ENCODE measurements at places on chromosomes 3 and 15.

- DNase-seq = no peak
Measured at GRCh38 chr3:60708191-60708975, 542.9 kb downstream of the FHIT start.

GRCh38 chr3:48222616-48223513 is at the start of gene CAMP:
TSS of gene CAMP (plus strand) at chr3:48223495. CDS start at chr3:48223512, 17 bp downstream.
- DNase-seq = no peak

GRCh38 chr3:130905551-130905950 is 11.7 kb downstream of the ATP2C1 start:
- no peak for DNase-seq

DNA sequence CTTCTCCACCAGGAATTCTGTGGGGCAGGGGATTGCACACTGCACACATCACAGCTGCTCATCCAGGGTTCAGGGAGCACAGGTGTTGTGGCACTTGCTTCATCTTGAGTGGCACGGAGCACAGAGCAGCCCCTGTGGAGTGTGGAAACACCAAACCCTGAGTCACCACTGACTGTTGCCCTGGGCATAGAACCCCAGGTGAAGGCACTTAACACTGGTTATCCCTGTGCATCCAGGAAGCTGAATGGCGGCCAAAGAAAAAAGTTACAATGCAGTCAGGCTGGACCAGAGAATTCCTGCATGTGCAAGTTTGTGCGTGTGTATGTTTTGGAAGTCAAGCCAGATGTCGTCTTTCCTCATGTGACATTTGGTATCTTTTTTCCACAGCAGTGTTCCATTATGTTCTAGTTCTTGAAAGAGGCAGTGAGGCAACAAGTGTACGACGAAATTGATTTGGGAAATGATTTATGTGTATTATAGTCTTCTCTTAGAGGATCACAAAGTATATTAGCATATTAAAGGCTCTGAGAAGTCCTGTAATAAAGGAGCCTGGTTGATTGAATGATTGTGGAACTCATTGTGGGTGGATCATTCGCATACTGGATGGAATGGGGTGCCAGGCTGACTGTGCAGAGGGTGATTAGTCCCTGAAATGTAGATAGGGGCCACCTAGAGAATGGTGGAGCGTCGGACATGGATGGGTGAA is 292.3 kb downstream of the TLE3 start:
- DNase-seq = no peak

GRCh38 chr3:151434151-151434890 is 26.5 kb downstream of the IGSF10 start:
- DNase-seq = no peak

DNA sequence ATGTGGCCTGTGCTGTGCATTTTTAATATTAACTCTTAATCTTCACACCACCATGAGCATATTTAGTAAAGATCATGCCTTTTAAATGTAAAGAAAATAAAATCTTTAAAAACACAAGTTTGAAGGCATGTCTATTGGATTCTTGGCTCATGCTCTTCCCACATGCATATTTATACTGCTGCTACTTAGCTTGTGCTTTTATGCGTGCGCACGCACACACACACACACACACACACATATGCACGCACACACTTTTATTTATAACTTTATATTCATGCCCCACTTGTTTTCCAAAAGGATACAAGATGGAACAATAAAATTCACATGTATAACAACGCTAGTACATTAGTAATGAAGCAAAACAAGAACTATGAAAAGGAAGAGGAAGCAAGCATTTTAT is 36.1 kb upstream of the ZPLD1 start:
- DNase-seq = no peak

GRCh38 chr3:55207744-55208143 is 279.4 kb downstream of the WNT5A start:
- DNase-seq = no peak

DNA sequence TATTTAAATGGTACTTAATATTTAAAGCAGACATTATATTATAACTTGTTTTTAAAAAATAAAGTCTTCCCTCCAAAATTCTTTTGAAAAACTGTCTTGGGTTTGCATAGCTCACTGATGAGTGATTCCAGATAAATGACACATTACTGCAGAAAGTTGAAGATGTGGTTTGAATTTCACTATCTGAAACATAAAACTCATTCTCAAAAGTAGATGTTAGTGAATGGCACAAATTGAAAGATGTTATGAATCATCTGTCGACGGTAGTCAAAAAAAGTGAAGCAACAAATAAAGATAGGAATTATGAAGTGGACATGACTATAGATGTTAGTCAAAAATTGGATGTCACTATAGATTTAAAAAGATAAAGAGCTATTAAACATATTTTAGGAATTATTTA is 280.5 kb downstream of the GAP43 start:
- no peak for DNase-seq

DNA sequence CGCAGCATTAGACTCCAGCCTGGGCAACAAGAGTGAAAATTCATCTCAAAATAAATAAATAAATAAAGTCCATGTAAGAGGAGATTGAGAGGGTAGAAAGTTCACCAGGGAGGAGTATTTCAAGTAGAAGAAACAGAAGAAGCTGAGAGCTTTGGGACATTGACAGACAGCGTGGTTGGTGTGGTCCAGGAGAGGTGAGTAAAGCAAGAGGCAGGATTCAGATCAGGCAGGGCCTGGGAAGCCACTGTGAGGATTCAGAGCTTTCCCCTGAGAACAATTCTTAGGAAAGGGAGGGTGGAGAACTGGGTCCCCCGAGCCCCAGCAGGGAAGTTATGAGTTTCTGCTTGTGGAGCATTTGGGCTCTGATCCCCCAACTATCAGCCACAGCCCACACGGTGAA is 54.2 kb upstream of the AMOTL2 start:
- no peak for DNase-seq

- DNase-seq = no peak
Measured at GRCh38 chr3:32157600-32158264, 51.3 kb downstream of the GPD1L start.

GRCh38 chr3:71285086-71285485 is 298.4 kb downstream of the FOXP1 start:
- DNase-seq = no peak

GRCh38 chr3:171375666-171376595 is 84.3 kb downstream of the TNIK start:
- DNase-seq = no peak

DNA sequence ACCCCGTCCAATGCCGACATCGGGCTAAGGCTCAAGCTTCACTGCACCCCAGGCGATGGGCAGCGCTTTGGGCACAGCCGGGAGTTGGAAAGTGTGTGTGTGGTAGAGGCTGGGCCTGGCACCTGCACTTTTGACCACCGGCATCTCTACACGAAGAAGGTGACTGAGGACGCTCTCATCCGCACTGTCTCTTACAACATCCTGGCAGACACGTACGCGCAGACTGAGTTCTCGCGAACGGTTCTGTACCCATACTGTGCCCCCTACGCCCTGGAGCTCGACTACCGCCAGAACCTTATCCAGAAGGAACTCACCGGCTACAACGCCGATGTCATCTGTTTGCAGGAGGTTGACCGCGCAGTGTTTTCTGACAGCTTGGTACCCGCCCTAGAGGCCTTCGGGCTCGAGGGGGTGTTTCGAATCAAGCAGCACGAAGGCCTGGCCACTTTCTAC is 1.0 kb downstream of the PDE12 start:
- no peak for DNase-seq

DNA sequence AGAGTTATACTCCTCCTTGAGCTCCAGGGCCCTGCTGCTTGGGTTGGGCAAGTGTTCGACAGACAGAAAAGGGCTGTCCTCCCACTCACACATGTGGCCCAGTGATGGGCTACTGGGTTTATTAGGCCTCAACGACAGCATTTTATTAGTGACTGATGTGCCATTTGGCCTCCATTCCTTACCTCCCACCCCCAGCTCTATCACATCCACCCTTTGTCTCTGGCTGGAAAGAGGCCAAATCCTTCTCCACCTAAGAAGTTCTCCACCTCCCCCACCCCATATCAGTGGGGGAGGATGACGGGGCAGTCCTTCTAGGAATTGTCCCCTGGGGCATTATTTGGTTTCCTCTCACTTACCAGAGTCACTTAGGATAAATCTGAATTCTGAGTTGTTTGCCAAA is 57.1 kb upstream of the WNT5A start:
- DNase-seq = no peak

DNA sequence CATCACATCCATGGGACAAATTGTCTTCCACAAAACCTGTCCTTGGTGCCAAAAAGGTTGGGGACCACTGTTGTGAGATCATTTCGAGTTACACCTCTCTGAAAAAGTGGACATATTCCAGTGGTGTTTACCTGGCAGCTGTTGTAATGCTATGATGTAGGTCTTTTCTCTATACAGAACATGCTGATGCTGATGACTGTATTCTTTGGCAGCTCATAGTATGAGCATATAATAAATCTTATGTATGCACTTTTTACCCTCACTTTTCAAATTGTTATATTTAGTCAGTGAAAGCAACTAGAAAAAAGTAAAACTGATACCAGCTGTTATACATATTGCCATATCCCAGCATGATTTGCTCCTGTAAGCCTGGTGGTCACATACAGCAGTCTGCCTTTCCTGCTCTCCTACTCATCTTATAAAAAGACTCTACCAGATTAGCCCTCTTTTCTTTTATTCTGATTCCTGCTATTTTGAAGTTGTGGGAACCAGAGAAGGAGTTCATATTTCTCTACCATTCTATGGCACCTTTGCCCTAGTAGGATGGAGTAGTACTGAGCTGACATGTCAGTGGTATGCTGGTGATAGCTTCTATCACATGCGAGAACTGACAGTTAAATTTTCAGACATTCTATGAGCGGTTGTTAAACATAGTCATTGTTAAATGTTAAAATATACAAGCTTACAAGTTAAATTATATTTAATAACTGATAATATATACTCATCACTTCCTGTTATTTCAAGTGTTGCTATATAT is 128.7 kb downstream of the FNDC3B start:
- DNase-seq = no peak

- no peak for DNase-seq
Measured at GRCh38 chr3:34783876-34784275, 855.4 kb upstream of the ARPP21 start.

- DNase-seq = no peak
Measured at GRCh38 chr3:28207000-28207733, 34.3 kb upstream of the CMC1 start.

GRCh38 chr3:66629150-66629981 is 128.5 kb upstream of the LRIG1 start:
- DNase-seq = no peak

DNA sequence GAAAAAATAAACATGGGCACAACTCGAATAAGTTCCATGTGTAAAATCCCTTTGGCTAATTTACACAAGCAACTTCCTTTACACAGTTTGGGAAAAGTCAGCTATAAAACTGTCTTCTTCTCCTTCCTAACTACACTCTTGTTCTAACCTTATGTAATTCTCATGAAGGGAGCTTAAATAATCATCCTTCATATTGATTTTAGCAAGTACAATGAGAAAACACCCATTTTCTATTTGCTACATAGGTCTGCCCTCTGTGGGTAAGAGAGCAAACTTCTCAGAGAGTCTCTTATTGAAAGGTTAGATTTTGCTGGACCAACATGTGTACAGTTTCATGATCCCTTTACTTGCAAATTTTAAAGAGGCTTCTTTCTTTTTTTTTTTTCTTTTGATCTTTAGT is 398.5 kb downstream of the ROBO1 start:
- no peak for DNase-seq

DNA sequence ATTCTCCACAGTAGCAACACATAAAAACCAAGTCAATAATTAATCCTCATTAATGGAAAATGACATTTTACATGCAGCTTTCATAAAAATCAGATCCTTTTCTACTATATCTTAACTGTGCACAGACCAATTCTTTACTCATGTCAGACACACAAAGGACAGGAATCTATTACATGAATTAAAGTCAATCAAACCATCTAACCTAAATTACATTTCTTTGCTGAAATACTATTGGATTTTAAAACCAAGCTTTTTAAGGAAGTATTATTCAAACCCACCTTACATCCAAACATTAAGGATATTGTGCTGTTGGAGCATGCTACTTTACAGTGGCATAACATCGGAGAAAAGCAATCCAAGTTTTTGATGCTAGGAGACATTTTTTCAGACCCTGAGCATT is 72.8 kb downstream of the DLG1 start:
- DNase-seq = no peak

GRCh38 chr3:189841473-189842205 is 210.4 kb downstream of the TP63 start:
- no peak for DNase-seq
